ENCODE measurements at places on chromosomes 6 and 20.

DNA sequence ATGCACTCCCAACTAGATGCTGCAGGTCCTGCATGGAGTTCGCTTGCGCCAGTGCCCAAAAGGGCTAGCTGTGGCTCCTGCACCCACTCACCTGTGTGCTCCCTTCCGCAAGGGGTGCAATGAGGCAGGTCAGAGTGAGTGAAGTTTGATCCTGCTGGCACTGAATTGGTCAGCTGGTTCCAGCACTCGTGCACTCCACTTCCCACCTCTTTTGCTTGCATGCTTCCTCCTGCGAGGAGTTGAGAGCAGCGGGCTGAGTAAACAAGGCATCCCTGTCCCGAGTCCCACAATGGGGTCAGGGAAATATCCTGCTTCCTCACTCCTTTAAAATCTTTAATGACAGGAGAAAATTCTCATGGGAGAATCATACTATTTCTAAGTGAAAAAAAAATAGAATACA lies 86.2 kb downstream of the LCA5 start:
- no peak for DNase-seq

- DNase-seq: no peak
These were observed 295.2 kb downstream of the EPHA7 start for GRCh38 chr6:93124006-93124632.

DNA sequence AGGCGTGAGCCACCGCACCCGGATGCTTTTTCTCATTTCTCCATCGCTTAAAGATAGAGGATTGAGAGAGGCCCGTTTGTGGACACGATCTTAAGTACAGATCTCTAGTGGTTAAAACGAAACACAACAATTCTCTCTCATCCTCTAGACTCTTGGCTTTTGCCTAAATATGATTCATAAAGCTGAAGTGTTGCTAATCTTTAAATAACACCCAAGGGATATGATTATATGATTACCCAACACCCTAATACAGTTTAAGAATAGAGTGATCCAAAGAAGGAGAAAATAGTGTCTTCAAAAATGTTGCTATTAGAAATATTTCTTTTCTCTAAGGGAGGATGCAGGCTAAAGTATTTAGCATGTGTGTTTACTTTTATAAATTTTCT lies 50.4 kb downstream of the MTHFD1L start:
- DNase-seq: no peak

DNA sequence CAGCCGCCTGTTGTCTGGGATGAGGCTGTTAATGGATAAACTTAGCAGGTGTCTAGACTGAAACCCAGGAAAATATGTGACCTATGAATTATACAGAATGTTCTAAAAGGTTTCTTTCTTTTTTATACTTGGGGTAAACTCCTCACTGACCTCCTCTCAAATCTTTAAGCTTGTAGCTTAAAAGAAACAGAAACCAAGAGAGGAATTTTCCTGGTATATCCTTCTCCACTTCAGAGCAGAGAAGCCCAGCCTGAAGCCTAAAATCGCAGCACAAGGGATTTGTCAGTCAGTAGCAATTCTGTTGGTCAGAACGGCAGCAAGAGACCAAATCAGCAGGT lies 99.4 kb upstream of the RIPOR2 start:
- DNase-seq: no peak

GRCh38 chr6:101458336-101458735 lies 64.8 kb downstream of the GRIK2 start:
- DNase-seq: no peak

DNA sequence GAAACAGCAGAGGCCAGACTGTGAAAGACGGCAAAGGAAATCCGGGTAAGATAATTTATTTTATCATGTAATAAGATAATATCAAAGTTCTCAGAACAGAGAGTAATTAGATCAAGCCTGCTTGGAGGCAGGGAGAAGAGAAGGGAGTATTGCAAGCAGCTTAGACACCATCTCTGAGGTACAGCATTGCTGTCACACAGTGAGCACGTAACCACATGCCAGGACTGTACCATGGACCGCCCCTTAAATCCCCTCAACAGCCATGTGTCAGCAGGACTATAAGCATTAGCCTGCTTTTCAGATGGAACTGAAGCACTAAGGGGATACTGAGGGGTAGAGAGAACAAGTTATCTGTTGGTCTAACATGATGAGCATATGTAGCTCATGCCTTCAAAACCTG lies 141.5 kb downstream of the C6orf118 start:
- DNase-seq: no peak

GRCh38 chr20:24735263-24735662 lies 213.8 kb upstream of the CST7 start:
- no peak for DNase-seq

DNA sequence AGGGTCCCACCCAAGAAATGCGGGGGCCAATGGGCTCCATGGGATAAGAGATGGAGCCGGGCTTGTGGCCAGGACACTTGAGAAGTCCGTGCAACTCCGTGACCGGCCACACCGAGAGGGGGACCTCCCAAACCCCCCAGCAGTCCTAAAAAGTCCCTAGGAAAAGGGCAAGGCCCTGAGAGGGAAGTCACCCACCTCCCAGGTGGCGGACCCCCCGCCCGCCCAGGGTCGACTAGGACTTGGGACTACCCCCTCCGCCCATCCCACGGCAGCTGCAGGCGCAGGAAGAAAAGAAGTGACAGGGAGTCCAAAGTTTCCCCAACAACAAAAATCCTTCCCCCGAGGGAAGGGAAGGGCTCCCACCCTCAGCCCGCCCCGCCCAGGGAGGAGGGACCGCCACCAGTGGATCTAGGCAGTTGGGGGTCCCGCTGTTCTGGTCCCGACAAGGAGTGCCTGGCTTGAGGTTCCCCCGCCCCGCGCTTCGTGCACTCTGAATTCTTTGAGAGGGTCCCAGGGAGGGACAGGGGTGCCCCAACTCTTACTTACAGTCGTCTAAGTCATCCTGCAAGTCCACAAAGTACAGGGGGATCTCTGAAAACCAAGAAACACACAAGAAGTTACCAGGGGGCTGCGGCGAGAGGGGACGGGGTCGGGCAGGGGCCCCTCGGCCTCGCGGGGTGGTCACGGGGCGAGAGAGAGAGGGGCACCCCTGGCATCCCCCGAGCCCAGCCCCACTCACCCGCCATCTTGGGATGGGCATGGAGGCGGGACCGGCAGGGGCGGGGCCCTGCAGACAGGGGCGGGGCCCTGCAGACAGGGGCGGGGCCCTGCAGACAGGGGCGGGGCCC lies 611 bp upstream of the RAB22A start:
- DNase-seq: peak; percentile 62

GRCh38 chr6:113858480-113859348 lies 1.6 kb downstream of the MARCKS start:
- peak; percentile 70 for DNase-seq

DNA sequence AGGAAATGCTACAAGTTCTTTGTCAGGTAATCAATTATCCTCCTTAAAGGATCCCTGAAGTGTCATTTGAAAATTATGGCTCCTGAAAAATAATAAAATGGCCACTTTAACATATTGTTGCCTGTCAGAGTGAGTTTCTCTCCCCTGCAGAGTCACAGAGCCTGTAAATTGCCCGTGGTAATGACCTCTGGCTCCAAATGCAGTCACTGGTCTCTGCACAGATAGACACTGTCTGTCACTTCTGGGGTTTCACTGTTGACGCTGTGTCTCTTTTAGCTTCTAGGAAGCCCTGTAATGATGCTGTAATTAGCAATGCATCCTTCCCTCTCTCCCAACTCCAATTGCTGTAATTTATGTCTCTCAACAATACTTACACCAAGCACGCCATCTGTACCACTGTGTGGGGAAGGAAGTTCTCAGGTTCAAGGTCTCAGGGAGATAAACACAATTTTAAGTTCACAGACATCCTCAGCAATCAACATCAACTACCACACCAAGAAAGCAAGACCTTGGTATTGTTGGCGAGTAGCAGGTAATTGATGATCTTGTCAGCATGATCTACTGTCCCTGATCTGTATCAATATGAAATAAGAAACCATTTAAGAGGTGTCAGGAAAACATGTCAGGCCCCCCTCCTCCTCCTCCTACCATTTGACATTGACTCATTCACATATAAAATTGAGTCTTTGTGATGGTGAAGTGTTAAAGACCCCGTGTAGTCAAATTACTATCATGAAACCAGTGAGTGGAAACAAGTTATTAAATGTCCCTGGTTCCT lies 91.2 kb upstream of the SULF2 start:
- DNase-seq: no peak

DNA sequence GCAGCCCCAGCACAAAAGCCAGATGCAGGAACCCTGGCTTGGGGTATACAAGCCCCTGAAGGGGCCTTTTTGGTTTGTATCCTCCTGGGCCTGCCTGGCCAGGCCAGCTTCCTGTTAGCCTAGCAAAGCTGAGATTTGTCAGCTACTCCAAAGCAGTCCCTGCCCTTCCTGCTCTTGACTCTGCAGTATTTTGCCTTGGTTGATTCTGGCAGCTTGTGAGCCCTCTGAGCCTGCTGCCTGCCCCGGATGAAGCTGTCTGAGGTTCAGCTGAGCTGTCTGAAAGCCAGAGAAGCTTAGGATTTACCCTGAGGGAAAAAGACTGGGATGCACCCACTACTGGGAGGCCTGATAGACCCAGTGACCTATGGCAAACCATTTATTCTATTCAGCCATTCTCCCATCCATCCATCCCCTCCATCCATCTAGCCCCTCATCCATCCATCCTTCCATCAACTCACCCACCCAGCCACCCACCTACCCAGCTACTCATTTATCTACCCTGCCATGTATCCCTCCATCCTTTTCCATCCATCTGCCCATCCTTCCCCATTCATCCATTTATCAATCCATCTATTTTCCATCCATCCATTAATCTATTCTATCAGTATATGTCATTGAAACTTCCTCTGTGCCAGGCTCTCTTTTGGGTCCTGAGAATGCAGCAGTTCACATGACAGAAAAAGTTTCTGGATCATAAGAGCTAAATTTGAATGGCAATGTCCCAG lies 307.5 kb downstream of the DHX35 start:
- DNase-seq: no peak

DNA sequence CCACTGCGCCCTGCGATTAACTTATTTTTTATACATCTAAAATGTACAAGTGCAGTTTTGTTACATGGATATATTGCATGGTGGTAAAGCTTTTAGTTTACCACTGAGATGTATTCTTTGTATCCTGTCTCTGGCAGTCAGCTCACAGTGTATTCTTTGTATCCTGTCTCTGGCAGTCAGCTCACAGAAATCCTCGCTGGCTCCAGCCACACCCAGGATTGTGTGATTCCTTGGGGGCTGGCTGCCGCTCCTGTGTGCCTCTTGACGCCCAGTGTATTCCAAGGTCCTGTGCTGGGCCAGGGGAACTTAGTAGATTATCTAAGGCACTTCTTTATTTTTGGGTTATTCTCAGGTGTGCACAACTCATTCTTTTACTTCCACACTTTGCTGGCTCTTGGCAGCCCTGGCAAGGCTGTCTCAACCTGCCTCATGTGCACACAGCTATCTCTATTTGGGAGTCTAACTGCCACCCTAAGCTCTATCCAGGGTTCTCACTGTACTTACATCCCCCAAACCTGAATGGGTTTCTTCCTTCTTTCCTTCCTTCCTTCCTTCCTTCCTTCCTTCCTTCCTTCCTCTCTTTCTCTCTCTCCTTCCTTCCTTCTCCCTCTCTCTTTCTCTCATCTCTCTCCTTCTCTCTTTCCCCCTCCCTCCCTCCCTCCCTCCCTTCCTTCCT lies 12.4 kb upstream of the RNF24 start:
- DNase-seq: no peak

DNA sequence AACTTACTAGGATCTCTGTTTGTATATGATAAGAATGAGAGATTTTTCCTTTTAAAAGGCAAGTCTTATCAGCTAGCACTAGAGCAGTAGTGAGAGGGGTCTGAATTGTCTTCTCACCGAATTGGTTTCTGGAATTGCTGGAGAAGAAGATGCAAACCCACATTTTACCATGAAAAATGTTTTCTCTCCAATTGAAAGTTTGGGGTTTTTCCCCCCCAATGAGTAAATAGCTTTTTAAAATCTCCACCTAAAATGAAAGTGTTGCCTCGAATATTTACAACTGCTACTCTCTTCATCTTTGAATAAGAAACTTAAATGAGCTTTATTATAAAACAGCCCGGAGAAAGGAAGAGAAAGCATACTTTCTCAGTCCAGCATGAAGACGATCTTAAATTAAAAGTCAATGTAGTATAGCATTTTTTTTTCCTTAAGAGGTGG lies 1.8 kb downstream of the TCF21 start:
- DNase-seq: no peak

DNA sequence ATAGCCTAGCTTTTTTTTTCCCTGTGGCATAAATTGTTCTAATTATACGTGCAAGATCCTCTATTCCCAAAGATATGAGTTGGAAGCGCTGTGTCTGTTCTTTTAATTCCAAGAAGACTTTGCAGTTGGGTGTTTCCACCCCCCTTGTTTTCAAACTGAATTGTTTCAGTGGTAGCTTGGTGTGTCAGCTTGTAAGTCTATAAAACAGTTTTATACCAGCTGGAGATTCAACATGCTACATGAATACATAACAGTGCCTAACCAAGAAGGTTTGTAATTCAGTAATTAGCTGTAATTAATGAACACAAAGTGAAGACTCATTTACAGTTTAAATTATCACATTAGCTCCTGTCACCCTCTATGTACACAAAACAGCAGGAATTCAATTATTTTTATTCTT lies 154.0 kb downstream of the ZNF217 start:
- DNase-seq: no peak

GRCh38 chr6:153956808-153957207 lies 82.2 kb upstream of the OPRM1 start:
- no peak for DNase-seq

DNA sequence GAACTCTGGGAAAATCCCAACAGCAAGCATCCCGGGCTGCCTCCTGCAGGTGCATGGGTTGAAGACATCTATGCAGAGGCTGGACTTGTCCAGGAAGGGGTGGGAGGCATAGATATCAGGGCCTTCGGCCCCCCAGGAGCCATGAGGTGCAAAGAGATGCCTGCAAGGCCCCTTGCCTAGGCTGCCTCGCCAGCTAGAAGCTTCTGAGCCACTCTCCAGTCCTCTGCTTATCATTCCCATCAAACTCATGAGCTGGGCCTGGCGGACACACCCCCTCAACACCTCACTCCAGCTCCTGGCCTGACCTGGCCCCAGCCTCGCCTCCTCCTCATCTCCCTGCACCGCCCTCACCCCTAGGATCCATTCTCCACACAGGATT lies 152.4 kb upstream of the PTPN1 start:
- no peak for DNase-seq

GRCh38 chr20:57389695-57390603 lies 1.2 kb upstream of the RBM38 start:
- peak; percentile 79 for DNase-seq

- no peak for DNase-seq
These were observed 59.3 kb upstream of the MYL9 start for GRCh38 chr20:36482044-36482473.
